ENCODE measurements at places on chromosomes 6 and 20.

- DNase-seq = no peak
Observed at GRCh38 chr20:37636977-37637376, 56.9 kb upstream of the CTNNBL1 start.

- DNase-seq = no peak
Observed at GRCh38 chr6:13413466-13413862, 73.9 kb downstream of the GFOD1 start.

- no peak for DNase-seq
Observed at GRCh38 chr6:167793421-167793820, 33.3 kb upstream of the AFDN start.

GRCh38 chr6:79196912-79197311 is 37.6 kb downstream of the HMGN3 start:
- no peak for DNase-seq
